ENCODE measurements at places on chromosomes 1 and 21.

- DNase-seq: no peak
Observed at GRCh38 chr1:14246471-14246870, 352.0 kb upstream of the KAZN start.

GRCh38 chr1:223189903-223190724, 47.1 kb upstream of the TLR5 start:
- no peak for DNase-seq

DNA sequence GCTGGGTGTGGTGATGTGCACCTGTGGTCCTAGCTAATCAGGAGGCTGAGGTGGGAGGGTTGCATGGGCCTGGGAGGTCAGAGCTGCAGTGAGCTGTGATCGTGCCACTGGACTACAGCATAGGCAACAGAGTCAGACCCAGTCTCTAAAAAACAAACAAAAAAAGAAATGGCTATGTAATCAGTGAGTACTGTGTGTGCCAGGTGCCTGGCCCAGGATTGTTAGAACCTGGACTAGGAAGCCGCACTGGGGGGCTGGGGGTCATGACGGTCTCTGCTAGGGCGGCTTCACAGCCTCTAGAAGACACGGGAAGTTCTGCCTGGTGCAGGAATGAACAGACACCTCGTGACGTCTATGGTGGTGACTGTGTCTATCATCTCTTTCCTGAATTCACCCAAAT, 8.5 kb downstream of the TMEM9 start:
- no peak for DNase-seq

DNA sequence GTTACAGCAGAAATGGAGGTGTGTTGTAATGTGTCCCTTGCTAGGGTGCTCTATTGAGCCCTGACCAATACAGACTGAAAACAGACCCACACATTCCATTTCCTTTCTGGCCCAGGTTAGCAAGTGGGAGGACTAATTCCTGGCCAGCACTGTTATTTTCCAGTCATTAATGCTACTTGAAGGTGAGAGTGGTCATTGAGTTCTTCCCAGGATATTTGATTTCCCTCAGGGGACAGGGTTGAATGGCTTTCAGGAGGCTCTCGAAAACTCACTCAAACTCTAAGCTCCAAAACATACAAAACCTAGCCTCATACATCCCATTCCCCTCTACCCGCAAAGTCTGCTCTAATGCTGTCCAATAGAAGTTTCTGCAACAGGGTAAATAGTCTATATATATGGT, 6.2 kb downstream of the LRRC52 start:
- no peak for DNase-seq

GRCh38 chr21:28215214-28215954, 777.3 kb downstream of the LTN1 start:
- no peak for DNase-seq

DNA sequence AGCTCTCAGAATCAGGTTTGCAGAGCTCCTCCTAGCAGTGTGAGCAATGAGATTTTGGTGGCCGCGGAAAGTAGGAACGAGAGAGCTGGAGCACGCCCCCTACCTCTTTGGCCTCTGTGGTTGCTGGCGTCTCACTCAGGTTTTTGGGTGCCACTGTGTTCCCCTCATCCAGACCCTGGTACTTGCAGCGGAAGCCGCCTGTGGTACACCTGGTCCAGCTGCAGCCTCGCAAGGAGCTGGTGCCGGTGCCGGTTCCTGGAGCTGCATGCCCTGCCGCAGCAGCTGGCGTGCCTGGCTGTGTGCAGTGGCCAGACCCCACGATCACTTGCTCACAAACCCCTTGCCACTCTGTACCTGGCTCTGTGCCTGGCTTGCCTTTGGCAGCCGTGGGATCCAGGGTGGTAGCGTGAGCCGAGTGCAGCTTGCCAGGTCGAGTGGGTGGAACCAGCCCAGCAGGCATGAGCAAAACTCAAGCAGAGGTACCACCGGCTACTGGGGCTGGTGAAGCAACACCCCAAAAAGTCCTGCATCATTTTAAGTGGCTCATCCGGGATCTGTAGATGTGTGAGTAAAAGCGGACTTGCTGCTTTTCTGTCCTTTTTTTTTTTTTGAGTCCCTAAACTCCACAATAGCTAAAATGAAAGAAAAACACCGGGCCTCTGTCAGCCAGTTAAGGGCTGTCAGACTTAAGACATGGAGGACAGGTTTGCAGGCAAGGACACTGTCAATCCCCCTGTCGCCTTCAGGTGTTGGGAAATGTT, 844.9 kb downstream of the KCNT2 start:
- DNase-seq: peak; percentile 11

GRCh38 chr1:24989082-24989481, 59.0 kb upstream of the RUNX3 start:
- DNase-seq: no peak

DNA sequence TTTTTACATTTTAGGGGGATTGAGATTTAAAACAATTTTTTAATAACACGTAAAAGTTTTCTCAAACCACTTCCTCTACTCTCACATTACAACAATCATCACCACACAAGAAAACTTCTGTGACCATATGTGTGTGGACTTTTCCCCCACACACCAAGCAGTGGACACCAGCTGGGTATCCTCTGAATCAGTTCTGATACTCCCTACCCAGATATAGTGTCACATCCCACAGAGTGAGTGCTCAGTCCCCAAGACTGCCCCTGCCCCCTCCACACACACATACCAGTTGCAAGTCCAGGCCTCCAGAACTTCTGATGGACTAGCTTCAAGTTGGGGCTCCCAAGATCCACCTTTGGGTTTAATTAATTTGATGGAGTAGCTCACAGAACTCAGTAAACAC, 53.3 kb upstream of the QSOX1 start:
- no peak for DNase-seq

DNA sequence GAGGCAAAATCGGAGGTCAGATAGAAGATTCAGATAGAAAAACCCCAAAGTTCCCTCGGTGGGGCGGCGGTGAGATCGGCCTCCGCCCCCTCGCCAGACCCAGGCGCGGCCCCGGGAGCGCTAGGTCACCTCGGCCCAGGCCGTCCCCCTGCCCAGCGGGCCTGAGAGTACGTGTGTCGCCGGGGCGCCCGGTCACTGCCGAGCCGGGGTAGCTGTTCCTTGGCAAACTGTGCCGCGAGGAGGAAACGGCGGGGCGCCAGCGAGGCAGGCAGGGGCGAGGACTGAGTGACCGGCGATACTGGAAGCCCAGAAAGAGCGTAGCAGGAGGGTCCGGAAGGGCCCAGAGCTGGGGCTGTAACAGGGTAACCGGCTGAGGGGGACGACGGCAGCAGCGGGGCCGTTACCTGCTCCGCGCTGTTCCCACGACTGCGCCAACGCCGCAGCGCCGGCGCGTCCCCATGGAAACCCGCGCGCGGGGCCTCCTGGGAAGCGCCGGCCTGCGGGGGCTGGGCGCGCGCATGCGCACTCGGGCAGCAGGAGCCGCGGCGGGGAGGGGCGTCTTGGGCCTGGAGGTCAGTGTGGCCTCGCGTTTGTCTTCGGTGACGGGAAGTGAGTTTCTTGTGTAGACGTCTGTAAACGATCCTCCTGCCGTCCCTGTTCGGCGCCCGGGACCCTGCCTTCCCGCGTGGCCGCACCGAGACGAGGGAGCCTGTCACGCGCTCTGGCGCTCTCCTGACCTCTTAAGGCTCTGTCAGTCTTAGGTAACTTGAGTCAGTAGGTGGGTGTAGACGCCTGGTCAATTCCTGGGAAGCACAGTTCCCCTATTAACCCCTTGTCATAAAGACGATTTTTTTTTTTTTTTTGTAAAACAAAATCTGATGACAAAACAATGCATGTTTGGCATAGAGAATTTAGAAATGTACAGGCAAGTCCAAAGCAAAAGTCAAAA, at the start of gene LCA5L:
Gene LCA5L, minus strand, starts transcription at position 458 of the 949 bp plus-strand sequence. CDS start 17,285 bp downstream, outside the sequence.
- peak; percentile 89 for DNase-seq

DNA sequence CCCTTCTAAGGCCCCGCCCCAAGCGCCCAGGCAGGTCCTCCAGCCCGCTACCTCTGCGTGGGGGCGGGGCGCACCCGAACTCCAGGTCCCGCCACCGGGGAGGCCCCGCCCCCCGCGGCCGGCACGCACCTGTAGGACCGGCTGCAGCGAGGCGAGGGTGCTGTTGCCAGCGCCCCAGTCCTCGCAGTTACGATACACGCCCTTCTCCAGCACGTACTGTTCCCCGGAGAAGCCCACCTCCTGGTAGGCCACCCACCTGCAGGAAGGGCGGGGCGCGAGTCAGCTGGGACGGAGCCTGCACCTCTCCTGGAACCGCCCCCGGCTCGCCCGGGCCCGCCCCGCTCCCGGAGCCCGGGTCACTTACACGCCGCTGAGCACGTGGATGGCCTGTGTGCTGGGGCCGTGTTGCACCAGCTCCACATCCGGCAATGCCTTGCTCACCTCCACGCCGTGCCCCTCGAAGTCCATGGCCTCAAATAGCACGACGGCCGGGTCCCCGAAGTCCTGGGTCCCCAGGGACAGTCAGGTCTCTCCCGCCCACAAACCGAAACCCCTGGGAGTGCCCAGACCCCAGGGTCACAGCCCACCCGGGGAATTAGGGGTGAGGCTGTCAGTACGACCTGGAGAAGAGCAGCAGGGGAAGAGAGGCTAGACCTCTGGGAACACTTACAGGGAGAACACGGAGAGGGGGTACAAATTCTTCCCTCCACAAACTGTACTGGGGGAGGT, 17.3 kb downstream of the CRYBG2 start:
- DNase-seq: no peak

DNA sequence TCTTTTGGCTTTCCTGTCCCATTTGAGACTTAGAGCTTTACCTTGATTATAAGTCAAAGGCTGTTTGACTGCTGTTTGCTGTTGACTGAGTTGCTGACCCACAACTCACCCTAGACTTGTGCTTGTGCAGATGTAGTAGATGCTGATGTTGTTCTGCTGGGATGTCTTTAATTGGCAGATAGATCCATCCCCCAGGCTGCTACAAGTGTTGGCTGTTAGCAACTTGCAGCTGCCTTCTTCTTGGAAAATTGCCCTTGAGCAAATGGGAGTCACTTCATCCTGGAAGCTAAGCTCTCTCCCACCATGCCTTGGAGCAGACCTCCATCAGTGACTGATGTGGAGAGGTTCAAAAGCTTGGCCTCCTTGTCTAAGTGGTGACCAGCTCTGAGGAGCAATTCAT, 139.3 kb upstream of the KIAA0040 start:
- DNase-seq: no peak

- no peak for DNase-seq
Observed at GRCh38 chr1:173506437-173506836, 29.3 kb downstream of the PRDX6 start.

DNA sequence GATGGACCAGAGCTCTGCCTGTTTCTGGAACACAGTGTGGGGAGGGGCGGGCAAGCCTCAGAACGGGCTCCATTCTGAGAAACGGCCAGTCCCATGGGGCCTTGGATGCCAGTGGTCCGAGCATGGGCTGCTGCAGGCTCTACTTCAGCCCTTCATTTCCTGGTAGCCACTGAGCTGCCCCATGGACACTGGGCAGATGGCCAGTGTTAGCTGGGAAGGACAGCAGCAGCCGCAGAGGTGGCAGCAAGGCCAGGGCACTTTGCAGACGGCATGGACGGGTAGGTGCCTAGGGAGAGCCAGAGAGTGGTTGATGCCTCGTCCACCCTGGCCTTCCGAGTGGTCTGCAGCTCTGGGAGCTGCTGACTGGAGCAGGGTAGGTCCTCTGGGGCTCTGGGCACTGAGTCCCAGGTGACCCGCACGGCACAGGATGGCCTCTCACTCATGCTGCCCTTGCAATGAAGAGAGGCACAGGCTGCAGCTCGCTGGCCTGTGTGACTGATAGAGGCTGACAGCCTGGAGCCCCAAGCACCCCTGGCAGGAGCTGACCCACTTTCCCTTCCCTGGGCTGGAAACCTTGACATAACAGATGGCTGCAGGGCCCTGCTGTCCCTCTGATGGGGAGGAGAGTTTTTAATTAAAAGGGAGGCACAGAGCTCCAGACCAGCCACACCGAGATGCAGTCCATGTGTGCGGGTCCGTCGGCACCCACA, 87.7 kb upstream of the COL6A1 start:
- DNase-seq: no peak

DNA sequence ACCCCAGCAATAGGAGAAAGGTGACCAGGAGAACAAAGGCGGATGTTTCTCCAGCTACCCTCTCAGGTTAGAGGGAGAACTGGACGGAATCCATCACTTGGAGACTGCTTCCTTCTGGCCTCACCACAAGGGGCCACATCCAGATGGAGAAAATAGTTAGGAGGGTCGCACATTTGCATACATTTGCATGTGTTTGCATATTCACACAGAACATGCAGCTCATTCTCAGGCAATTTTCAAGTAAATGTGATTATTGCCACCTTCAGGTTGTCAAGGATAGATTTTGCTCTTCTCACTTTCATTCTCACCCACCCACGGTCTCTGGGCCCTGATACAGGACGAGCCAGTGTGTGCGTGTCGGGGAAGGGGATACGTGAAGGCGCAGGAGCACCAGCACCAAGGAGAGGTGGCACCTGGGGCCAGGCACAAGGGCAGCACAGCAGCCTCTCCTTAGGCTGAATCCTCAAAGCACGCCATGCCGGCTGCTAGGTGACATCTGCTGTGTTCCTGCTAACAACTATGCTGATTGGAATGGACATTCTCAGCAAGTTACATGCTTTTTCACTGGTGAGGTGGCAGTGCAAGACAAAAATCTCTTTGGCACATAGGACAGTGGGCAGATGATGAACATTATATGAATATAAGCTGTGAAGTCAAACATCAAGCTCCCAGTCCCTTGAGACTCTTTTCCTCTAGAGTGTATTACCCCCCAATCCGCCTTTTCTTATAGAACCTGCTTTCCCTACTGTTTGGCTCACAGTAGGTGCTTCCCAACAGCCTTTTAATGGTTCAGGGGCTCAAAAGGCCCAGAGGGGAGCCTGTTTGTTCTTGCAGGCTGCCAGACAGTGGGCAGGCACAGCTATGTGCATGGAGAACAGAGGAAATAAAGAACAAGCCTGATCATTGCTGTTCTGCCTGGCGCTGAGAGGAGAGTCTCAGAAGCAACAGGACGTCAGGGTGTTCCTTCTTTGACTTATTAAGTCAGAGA, 14.3 kb downstream of the ACKR1 start:
- no peak for DNase-seq

DNA sequence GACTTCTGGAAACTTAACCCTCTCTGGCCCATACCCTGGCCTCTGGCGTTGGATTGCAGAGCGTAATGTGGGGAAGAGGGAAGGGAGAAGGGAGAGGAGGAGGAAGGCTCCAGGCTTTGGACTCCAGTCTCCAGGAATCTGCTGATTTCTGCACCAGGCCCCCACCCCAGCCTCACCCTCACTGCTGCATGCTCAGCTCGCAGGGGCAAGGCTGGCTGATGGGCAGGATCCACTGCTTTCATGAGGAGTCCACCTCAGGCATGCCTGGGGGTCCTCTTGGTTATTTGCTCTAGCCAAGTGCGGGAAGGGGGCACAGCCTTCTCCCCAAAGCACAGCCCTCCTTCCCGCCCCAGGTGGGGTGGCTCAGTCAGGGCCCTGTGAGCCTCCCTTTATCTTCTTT, 3.7 kb downstream of the OLFML3 start:
- no peak for DNase-seq

DNA sequence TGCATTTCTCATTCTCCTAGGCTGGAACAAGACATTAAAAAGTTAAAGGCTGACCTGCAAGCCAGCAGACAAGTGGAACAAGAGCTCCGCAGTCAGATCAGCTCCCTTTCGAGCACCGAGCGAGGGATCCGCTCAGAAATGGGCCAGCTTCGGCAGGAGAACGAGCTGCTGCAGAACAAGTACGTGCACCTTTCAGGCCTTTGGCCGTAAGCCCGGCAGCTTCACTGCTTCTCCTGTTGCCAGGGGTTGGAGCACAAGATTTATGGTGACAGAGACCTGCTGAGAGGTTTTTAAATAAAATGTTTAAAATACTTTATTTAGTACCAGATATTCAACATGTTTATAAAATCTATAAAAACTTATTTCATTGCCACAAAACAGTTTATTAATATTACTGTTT, 53.4 kb downstream of the MACO1 start:
- DNase-seq: peak; percentile 23

- DNase-seq: no peak
Observed at GRCh38 chr1:156366378-156367166, 2.4 kb upstream of the RHBG start.
